Activated T-cell treated with anti-CD3 and anti-CD28 coated beads for 48 hours (primary cell): ENCODE measurements at places on chromosomes 1 and 21.

DNA sequence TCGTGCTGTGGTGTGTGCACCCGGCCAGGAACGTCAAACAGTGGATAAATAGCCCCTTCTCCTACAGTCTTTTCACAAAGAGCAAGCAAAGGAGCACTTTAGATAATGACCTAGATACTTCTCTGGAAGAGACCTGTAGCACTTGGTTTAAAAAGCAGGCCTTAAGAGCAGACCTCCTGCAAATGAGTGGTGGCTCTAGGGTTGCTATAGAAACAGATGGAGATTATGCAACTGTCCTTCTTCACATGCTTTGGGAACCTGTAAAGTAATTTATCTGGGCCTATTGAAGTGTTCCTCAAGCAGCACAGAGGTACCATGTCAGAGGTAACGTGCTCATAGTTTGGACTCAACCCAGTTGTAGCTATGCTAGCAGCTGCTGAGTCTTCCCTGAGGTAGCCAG is 208.2 kb upstream of the KIAA0040 start:
- no peak for DNase-seq

DNA sequence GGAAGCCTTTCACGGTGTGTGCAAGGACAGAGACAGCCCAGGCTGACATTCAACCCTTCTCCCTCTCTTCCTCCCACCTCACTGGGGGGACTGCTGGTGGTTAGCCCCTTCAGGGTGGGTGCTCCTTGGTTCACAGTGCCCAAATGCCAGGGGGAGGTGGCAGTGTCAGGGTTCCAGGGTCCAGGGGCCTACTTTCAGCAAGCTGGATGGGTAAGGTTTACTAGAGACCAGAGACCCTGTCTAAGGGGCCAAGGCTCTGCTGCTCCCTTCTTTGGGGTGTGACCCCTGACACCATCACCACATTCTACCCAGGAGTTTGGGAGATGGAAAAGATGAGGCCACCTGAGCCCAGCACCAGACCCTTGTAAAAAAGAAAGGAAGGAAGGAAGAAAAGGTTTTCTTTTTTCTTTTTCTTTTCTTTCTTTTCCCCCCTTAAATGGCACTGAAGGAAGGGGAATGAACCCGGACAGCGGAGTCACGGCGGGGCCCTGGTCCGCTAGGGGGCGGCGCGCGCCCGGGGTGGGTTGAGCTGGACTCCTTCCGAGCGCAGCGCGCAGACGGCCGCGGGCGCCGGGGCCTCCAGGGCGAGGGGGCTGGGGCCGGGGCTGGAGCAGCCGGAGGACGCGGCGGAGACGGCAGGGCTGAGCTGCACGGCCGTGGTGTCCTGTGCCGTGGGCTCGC is 18.8 kb downstream of the KNCN start:
- DNase-seq, result peak; percentile 62

DNA sequence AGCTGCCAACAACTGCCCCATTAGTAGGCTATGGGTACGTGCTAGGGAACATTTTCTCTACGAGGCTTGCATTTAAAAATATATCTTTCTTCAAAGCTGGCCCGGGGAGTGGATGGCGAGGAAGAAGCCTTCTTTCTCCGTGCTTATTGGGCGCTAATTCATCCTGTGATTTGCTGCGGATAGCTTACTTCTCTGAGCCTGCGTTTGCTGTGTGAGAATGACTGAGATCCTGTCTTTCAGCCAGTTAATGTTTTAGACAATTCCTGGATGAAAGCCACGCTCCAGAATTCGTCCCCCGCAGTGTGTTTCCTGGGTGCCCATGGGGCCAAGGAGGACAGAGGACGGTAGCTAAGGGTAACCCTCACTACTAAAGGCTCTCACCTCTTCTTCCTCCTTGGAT is 57.8 kb upstream of the TARBP1 start:
- no peak for DNase-seq

DNA sequence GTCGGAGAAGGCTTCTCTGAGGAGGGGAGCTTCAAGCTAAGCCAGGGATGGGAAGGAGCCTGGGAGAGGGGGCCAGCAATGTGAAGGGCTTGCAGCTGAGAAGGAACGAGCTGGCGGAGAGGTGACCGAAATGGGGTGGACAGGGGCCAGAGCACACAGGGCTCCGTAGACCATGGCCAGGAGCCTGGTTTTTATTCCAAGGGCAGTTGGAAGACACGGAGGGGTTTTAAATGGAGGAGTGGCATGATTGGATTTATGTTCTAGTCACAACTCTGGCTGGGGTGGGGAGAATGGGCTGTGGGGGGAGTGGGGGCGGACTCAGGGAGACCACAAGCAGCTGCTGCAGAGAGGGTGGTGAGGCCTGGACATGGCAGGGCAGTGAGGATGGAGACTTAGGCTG is 5.1 kb upstream of the EPS8L3 start:
- DNase-seq, result no peak

DNA sequence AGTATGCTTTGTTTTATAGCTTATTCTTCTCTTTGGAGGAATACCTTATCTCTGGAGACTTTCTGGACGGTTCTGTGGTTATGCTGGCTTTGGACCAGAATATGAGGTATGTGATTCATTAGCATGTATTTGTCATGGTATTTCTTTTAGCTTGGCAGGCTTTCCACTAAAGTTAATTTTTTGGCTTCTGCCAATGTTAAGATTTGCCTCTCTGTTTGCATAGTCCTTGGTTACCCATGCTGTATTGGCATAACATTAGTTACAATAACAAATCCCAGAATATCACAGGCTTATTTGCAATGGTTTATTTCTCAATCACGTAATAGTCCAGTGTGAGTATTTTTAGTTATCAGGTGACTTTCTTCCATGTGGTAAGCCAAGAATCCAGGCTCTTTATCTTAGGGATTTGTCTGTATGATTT is 9.7 kb downstream of the ZMPSTE24 start:
- no peak for DNase-seq
